CD8-positive, alpha-beta T cell (primary cell): ENCODE measurements at places on chromosomes 13 and 19.

- DNase-seq, result peak; percentile 78
Measured at GRCh38 chr13:23578411-23579071, 8.3 kb downstream of the TNFRSF19 start.

GRCh38 chr13:27088619-27089018, 83.0 kb downstream of the USP12 start:
- DNase-seq, result no peak

- no peak for DNase-seq
Measured at GRCh38 chr19:4294389-4294788, 7.8 kb downstream of the TMIGD2 start.

GRCh38 chr13:99796175-99796819, 175.3 kb downstream of the ZIC5 start:
- DNase-seq, result peak; percentile 21

DNA sequence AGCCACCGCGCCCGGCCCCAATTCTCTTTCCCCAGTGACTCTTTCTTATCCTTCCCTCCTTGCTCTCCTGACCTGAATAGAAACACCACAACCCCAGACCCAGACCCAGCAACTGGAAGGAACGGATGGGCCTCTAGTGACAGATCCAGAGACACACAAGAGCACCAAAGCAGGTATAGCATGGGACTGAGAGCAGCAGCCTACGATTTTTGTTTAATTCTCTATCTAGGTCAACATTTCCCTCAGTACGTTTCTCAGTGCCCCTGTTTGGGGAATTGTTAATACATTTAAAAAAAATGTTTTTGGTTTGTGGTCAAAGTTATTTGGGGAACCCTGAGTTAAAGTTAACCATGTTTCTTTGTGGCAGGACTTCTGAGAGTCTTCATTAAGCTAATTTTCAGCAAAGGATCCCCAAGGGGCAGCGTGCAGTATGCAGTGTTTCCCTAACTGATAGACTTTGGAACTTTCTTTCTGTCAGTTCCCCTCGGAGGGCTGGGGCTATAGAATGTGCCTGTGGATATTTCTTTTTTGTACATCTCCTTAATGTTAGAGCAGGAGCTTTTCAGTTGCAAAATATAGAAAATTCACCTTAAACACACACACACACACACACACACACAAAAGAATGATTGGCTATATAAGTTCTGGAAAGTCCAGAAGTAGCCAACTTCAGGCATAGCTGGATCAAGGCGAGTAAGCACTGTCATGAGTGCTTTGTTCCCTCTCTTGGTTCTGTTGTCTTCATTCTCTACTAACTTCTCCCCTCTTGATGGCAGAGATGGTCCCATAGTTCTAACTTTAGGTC, 6.3 kb downstream of the FXYD5 start:
- no peak for DNase-seq

DNA sequence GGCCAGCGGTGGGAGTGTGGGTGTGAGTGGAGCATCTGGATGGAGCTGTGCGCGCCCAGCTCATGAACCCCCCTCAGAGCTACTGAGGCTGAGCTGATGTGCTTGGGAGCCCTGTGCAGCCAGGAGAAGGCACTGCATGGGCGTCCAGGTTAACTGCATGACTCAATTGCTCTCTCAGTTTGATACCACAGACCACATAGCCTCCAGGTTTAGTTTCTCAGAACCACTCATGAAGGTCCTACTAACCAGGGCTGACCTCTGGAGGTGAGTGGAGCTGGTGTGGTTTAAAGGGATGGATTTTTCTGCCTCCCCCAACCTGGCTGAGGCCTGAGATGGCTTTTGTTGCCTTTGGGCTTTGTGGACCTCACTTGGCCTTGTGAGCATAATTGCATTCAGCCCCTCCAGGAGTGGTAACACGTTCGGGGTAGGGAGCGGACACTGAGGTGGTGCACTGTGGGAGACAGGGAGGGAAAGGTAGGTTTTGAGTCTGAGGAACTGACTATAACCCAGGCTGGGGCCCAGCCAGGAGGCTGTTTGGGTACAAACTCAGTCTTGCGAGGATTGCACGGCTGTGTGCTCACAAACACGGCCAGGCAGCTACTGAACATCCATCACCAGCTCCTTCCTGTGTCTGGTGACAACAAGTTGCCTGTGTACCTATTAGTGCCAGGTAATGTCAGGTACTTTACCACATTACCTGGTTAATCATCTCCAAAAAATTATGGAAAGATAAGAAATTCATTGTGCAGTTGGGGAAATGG, 97.5 kb downstream of the RGCC start:
- no peak for DNase-seq

GRCh38 chr13:51229101-51229719, 7.0 kb downstream of the FAM124A start:
- no peak for DNase-seq

DNA sequence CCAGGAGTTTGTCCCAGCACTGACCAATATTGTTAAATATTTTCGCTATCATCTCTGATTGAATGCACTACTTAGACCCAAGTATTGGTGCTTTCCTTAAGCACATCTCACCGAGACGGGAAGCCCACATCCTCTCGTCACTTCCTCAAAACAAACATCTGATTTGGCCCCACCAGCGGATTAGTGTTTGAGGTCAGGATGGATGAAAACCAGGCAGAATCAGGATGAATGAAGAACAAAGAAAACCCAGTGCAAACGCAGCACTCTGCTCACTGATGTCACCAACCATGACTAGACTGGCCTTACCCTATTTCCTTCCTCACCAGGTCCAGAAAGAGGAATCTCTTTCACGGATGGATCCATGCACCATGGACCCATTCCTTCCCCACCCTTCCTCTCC, 6.0 kb downstream of the PLAUR start:
- peak; percentile 62 for DNase-seq

GRCh38 chr13:28100150-28101121, at the start of gene FLT3:
FLT3 (minus strand) TSS chr13:28100576; CDS start chr13:28100510, 66 bp downstream.
- DNase-seq, result no peak

DNA sequence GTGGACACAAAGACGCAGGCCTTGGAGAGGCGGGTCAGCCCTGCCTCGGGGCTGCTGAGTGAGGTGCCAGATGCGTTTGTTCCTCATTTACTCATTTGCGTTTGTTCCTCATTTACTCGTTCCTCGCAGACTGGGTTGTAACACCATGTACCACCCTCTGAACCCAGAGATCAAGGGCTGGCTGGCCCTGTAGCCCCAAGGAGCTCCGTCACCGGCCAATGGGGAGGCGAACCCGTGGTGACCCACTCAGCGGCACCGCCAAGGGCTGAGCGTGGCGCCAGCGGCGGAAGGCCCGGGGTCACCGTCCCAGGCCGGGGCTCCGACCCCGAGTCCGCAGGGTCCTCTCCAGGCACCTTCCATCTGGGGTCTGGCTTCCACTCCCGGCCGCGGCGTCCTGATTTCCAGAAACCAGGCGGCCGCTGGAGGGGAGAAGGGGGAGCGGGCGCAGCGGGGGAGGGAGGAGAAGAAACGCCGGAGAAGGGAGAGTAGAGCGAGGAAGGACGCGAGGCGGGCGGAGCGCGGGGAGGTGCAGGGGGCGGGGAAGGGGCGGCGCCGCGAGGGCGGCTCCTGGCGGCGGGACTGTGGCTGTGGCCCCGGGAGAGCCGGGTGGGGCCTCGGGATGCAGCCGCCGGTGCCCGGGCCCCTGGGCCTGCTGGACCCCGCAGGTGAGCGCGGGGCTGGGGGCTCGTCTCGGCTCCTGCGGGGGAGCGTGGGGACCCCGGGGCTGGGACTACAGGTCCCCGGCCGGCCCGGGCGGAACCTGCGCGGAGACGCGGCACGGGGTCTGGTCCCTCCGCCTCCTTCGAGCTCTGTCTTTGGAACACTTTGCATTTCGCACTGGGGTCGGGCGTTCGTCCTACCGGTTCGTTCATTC, at the start of gene TMEM255B:
TSS of gene TMEM255B (plus strand) at position 576 of the 874 bp plus-strand sequence. CDS start at position 620, 44 bp downstream.
- DNase-seq, result peak; percentile 76

DNA sequence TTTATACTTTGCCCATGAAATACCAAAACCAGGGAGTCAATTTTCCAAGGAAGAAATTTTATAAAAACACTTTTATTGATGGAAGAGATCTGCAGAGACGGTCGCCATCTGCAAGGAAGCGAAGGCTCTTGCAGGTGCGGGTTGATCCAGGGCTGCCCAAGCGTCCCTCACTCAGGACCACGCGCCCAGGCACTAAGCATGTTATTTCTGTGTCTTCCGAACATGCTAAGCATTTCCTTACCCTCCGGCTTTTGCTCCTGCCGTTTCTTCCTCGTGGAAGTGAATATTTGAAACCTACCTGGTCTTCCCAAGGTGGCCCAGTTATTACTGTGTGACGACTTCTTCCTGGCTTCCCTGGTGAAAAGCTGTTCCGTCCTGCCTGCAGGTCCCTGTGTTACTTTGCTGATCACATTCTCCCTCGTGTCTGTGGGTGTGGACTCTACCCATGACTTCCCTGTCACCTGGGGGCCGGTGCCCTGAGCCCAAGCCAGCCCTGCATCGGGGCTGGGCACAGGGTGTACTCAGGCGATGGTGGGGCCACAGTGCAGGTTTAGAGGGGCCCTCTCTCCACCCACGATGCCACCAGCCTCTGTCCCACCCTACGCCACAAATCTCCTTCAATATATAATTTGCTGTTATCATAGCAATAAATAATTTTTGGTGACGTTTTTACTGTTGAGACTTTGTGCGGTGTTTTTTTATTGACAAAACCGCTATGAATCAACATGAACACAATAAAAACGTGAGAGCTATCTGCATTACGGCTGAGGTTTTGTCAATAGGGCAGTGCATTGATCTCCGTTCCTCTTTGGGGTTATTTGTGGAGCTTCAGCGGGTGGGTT, 119.4 kb downstream of the URI1 start:
- DNase-seq, result no peak

DNA sequence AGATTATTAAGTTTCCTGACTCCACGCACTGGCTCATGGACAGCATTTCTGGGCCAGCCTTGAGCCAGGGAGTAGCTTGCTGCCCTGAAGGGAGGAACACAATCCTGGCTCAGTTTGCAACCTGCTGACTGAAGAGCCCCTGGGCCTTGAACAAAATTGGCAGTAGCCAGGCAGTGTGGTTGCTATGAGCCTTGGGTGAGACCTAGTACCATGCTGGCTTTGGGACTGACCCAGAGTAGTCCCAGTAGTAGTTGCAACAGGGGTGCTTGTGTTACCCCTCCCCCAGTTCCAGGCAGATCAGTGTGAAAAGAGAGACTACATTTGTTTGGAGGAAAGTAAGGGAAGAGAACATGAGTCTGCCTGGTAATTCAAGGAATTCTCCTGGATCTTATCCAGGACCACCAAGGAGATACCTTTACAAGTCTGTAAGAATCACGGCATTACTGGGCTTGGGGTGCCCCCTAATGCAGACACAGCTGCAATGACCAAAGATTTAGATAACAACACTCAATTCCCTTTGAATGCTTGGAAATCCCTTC, 22.0 kb downstream of the ITGBL1 start:
- no peak for DNase-seq

DNA sequence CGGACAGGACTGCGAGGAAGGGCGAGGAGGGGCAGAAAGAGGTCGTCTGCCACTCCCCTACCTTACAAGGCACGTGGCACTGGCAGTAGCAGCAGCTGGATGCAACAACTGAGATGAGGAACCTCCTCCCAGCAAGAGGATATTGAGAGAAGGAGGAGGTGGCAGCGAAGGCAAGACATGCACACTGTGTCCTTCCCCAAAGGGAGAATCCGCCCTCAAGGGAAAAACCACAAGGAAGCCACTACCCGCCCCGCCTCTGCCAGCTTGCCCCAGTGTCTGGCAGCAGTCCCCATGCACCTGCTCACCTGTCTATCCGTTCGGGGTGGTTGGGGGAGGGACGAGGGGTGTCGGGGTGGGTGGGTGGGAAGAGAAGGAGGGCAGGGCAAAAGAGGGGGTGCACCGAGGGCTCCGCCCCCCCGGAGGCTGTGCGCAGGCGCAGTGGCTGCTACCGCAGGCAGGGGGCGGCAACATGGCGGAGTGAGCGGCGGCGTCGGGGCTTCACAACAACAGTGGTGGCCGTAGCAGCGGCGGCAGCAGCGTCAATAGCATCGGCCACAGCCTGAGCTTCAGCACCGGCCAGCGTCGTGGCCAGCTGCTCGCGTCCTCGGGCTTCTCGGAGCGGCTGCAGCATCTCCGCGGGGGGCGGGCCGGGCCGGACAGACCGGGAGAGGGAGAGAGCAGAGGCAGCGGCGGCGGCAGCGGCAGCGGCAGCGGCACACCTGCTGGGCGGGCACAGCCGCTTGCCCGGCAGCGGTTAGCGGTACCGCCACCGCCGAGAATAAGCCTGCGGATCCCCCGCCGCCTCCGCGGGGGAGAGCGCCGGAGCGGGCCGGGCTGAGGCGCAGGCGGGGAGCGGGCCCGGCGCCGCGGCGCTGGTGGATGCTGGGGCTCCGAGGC, at the start of gene NBEA:
TSS of gene NBEA (plus strand) at position 436 of the 897 bp plus-strand sequence. CDS start 551 bp downstream, outside the sequence.
- DNase-seq, result peak; percentile 83
